ENCODE measurements at places on chromosomes 7 and 10. TPM values are rescaled to one million over a fixed set of nuclear protein-coding genes. Genes with fewer than 3 reads are reported as not detected.

DNA sequence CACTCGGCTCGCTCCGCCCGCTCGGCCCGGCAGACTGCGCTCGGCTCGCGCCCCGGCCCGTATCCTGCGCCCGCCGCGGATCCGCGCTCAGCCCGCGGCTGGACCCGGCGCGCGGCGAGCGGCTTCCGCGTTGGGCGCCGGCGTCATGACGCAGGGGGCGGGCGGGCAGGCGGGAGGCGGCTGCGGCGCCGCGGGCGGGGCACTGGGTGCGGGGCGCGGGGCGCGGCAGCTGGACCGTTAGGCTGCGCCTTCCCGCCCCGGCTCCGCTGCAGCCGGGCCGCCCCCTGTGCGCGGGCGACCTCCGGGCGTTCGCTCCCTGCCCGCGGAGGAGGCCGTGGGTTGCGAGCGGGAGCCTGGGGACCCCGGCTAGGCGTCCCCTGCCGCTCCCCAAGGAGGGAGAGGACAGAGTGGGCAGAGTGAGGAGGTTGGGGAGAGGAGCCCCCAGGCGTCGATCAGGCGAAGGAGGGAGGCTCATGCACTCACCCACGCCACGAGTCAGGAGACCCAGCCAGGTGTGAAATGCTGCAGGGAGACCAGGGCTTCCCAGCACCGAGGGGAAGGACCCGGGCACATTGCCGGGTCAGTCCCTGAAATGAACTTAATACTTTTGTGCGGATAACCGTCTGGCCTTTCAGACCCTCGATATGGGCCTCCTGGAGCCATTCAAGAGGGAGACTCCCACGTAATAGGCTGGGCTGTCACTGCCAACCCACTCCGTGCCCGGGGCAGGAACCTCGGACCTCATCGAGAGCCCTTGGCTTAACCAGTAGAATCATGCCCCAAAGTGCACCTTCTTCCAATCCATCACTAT is at the start of gene PIP4K2A:
TSS of gene PIP4K2A (minus strand) at position 100 of the 811 bp plus-strand sequence. CDS start 252 bp downstream, outside the sequence.
- no peaks in the 10 kb centered on the region for H3K36me3 ChIP-seq
- peaks cover 31% of the 10 kb centered on the region for H3K4me1 ChIP-seq
- no peaks in the 10 kb centered on the region for H3K27me3 ChIP-seq
- H3K27ac ChIP-seq: peak within 1 kb of the TSS; percentile 85
- peak within 1 kb of the TSS; percentile 84 for H3K4me3 ChIP-seq

GRCh38 chr7:7612519-7612918 is 28.0 kb upstream of the UMAD1 start:
- H3K36me3 ChIP-seq: peaks cover 11% of the 10 kb centered on the region
- H3K4me3 ChIP-seq: no peak overlapping the region
- no peak for DNase-seq
- peaks cover 5% of the 10 kb centered on the region for H3K4me1 ChIP-seq

DNA sequence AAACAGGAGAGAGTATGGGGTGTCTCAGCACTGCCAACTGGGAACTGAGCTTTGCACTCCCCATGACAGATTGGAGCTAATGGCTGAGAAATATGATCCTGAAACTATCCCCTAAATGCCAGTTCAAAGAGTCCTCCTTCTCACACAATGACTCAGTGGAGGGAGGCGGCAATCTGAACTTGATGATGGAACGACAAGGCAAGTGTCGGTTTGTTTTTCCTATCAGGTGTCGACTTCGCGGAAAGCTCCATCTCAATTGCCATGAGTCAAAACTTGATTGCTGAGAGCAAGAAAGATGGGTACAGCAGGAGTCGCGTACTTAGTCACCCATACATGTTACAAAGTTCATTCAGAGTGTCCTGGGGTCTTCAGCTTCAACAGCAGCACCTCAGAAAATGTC is 52.5 kb downstream of the NPY start:
- H3K4me3 ChIP-seq: no peak overlapping the region
- no peak overlapping the region for H3K27ac ChIP-seq
- no peaks in the 10 kb centered on the region for H3K36me3 ChIP-seq
- H3K27me3 ChIP-seq: no peaks in the 10 kb centered on the region
- no peak for DNase-seq

GRCh38 chr10:73501651-73502050 is 5.8 kb upstream of the PPP3CB start:
- peaks cover 15% of the 10 kb centered on the region for H3K36me3 ChIP-seq
- H3K4me3 ChIP-seq: no peak overlapping the region
- peak; percentile 47 for DNase-seq
- no peaks in the 10 kb centered on the region for H3K27me3 ChIP-seq
- H3K4me1 ChIP-seq: peaks cover 24% of the 10 kb centered on the region

GALNT17 gene
- not detected for total RNA-seq

BUD31 gene
- total RNA-seq: 53.9 TPM

- H3K27ac ChIP-seq: peak overlapping the region; percentile 58
- H3K27me3 ChIP-seq: no peaks in the 10 kb centered on the region
- H3K36me3 ChIP-seq: no peaks in the 10 kb centered on the region
These were observed 765 bp downstream of the PFKFB3 start for GRCh38 chr10:6203331-6204062.

DNA sequence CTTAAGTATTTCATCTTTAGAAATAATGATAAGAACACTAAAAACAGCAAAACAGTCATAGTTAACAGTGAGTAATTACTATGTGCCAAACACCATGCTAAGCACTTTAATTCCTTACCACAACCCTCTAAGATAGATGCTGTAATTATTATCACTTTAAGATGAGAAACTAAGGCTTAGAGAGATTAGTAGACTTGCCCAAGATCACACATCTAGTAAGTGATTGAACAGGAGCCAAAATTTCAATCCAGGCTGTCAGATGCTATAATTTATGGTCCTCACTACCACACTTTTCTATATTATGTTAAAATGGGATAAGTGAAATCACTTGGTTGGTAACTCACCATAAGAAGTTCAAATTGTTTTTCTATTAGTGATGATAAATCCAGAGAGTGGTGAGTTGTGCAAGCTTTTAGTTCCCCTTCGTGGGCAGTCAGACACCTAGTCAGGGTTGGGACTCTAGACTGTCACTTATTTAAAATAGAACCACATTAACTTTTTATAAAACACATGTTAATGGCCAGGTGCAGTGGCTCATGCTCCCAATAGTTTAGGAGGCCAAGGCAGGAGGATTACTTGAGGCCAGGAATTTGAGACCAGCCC is 85.9 kb upstream of the GATA3 start:
- no peak overlapping the region for H3K4me3 ChIP-seq
- no peak overlapping the region for H3K27ac ChIP-seq
- peaks cover 19% of the 10 kb centered on the region for H3K36me3 ChIP-seq
- H3K4me1 ChIP-seq: no peaks in the 10 kb centered on the region

DNA sequence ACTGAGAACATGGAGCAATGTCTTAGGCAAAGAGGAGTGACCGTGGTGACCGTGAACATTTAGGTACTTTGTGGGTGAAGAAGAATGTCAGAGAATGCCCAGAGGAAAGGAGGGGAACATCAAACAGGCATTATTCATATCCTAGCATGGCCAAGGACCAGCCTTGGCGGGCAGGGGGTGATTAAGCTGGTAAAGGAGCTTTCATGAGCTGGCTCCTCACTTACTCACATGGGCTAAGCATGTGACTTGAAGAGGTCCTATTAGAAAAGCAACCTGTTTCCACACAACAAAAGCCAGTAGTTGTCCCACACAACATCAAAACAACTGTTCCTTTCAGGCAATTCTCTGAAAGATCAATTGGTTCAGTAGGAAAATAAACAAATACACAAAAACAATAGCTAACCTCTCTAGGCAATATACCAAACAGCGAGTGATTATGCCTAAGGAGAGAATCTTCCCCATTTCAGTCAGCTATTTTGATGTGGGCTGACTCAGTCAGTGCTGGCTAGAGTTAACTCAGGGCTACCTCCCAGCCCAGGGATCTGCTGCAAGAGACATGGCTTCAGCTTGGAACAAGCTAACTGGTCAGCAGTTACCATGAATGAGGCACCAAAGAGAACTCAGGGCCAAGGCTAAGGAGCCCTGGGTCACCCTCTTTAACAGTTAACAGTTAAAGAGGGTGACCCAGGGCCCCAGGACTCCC is 283.5 kb downstream of the ARHGAP12 start:
- no peaks in the 10 kb centered on the region for H3K27me3 ChIP-seq
- DNase-seq: no peak
- H3K4me3 ChIP-seq: no peak overlapping the region
- H3K36me3 ChIP-seq: no peaks in the 10 kb centered on the region

DNA sequence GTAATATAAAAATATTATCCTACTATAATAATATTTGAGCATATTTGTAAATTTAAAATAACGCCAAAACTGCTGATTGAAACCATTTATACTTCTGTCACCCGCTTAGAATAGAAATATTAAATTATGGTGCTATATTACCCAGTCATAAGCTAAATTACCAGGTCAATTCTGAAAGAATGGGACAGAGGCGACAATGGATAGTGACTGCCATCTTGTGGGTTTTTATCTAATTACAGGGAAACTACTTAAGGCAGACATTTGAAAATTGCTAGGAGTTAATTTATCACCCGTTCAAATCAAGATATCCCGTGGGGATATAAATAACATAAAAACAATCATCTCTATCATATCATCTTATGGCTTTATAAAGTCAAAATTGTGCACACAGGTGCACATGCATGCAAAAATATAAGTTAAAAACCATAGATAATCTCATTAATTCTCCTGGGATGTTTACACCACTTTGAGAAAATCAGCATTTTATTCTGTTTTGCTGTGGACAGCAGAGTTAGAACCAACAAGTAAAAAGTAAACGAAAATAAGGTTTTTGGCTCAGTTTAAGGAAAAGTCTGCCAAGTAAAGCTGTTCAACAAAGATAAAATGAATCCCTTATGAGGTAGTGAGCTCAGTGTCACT is 41.3 kb upstream of the HPSE2 start:
- H3K36me3 ChIP-seq: no peaks in the 10 kb centered on the region
- H3K4me3 ChIP-seq: no peak overlapping the region
- H3K4me1 ChIP-seq: no peaks in the 10 kb centered on the region
- H3K27me3 ChIP-seq: no peaks in the 10 kb centered on the region

GPR141 gene
- not detected for total RNA-seq

DNA sequence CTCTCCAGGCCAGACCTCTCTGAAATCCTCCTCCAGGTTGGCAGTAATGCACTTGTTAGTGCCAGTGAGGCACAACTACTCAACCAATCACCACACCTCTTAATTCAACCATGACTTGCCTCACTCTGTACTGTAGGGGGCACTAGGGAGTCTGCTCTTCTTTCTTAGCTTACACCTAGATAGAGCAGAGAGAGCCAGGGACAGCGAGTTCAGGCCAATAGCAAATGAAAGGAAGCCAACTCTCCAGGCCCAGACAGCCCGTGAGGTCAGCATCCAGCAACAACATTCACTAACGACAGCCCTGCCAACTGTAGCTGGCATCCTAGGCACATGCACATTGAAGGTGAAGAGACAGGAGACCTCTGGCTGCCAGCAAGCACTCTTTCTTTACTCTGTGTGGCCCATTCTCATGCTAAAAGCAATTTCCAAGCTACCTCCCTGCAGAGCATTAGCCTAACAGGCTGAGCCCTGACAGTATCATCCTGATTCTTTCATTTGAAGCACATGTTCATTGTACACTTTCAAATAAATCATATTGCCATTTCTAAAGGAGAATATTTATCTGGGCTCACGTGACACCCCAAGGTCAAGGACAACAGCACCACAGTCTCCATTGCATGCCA is 136.3 kb downstream of the DPY19L1 start:
- H3K4me1 ChIP-seq: no peaks in the 10 kb centered on the region
- H3K27ac ChIP-seq: no peak overlapping the region
- no peaks in the 10 kb centered on the region for H3K36me3 ChIP-seq
- no peak for DNase-seq
- H3K27me3 ChIP-seq: no peaks in the 10 kb centered on the region

- no peaks in the 10 kb centered on the region for H3K4me1 ChIP-seq
- H3K27me3 ChIP-seq: no peaks in the 10 kb centered on the region
- no peaks in the 10 kb centered on the region for H3K36me3 ChIP-seq
- no peak for DNase-seq
- no peak overlapping the region for H3K4me3 ChIP-seq
These were observed 118.4 kb downstream of the GFRA1 start for GRCh38 chr10:116154651-116155050.

DNA sequence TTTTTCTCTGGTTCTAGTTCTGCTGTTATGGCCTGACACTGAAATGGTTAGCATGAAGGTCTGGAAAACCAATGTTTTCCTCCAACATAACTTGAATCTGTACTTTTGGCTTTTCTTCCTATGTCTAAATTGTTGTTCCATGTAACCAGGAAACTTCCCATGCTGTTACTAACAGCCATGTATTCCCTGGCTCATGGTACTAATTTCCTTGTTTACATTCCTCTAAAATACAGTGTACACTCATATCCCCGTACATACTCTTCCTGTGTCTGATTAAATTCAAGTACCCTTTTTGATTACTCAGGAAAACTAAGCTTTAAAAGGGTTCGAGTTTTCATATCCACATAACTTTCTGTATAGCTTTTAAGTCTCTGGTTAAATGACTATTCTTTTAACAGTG is 12.3 kb upstream of the ACSM6 start:
- no peak overlapping the region for H3K4me3 ChIP-seq
- DNase-seq: no peak
- no peak overlapping the region for H3K27ac ChIP-seq
- no peaks in the 10 kb centered on the region for H3K27me3 ChIP-seq
- no peaks in the 10 kb centered on the region for H3K36me3 ChIP-seq
- peaks cover 7% of the 10 kb centered on the region for H3K4me1 ChIP-seq

AFAP1L2 gene
- total RNA-seq: 4.9 TPM

CALD1 gene
- total RNA-seq: 0.69 TPM

- no peaks in the 10 kb centered on the region for H3K4me1 ChIP-seq
- no peak for DNase-seq
- H3K36me3 ChIP-seq: no peaks in the 10 kb centered on the region
These were observed 24.0 kb downstream of the HOXA1 start for GRCh38 chr7:27071622-27072390.

SVIL gene
- total RNA-seq: 0.74 TPM

- no peaks in the 10 kb centered on the region for H3K4me1 ChIP-seq
- H3K36me3 ChIP-seq: no peaks in the 10 kb centered on the region
- no peak overlapping the region for H3K27ac ChIP-seq
- no peaks in the 10 kb centered on the region for H3K27me3 ChIP-seq
- H3K4me3 ChIP-seq: no peak overlapping the region
These were observed 504.1 kb downstream of the SDK1 start for GRCh38 chr7:3805151-3805550.

- no peak overlapping the region for H3K4me3 ChIP-seq
- H3K36me3 ChIP-seq: no peaks in the 10 kb centered on the region
- no peaks in the 10 kb centered on the region for H3K27me3 ChIP-seq
- no peak overlapping the region for H3K27ac ChIP-seq
- no peaks in the 10 kb centered on the region for H3K4me1 ChIP-seq
- no peak for DNase-seq
These were observed 61.1 kb downstream of the SORCS1 start for GRCh38 chr10:107103174-107104025.

DNA sequence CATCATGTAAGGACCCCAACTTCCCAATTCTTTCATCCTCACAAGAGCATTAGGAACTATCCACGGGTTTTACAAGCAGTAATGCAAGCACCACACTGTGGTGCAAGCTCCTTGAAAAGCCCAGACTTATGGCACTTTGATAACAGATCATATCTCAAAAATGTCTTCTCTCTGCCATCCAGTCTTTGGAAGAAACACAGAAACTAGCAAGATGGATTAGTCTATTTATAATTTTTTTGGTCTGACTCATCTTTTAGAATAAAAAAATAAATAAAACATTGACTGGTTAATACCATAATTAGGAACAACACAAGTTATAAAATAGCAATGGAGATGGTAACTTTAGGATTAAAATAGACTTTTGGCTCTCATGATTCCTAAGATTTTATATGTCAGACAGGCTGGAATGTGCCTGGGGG is 49.0 kb upstream of the CALD1 start:
- no peaks in the 10 kb centered on the region for H3K27me3 ChIP-seq
- DNase-seq: no peak
- no peak overlapping the region for H3K27ac ChIP-seq
- H3K36me3 ChIP-seq: no peaks in the 10 kb centered on the region
- no peak overlapping the region for H3K4me3 ChIP-seq

- DNase-seq: no peak
- no peaks in the 10 kb centered on the region for H3K36me3 ChIP-seq
- H3K4me1 ChIP-seq: no peaks in the 10 kb centered on the region
- no peaks in the 10 kb centered on the region for H3K27me3 ChIP-seq
- no peak overlapping the region for H3K27ac ChIP-seq
These were observed 69.3 kb downstream of the DLG5 start for GRCh38 chr10:77857272-77857671.

OR13A1 gene
- total RNA-seq: 2.3 TPM
